ENCODE measurements at places on chromosomes 2 and 18. TPM values are rescaled to one million over a fixed set of nuclear protein-coding genes. Genes with fewer than 3 reads are reported as not detected.
A peak's percentile ranks its signal among the peaks of the same experiment; 100 is the strongest.

GRCh38 chr2:110829413-110830146, 97.2 kb downstream of the ACOXL start:
- no peaks in the 10 kb centered on the region for H3K36me3 ChIP-seq
- H3K27ac ChIP-seq, result no peak overlapping the region
- H3K27me3 ChIP-seq, result no peaks in the 10 kb centered on the region
- no peak overlapping the region for H3K4me3 ChIP-seq

The SP3 gene
- 83.7 TPM for total RNA-seq

The LIPG gene
- total RNA-seq, result 5.0 TPM

GRCh38 chr2:42742740-42743658, 20.9 kb downstream of the OXER1 start:
- no peak overlapping the region for H3K4me3 ChIP-seq
- DNase-seq, result no peak
- no peak overlapping the region for H3K27ac ChIP-seq
- H3K27me3 ChIP-seq, result no peaks in the 10 kb centered on the region

GRCh38 chr2:46072101-46072820, 224.9 kb upstream of the EPAS1 start:
- H3K4me1 ChIP-seq, result no peaks in the 10 kb centered on the region
- H3K4me3 ChIP-seq, result no peak overlapping the region
- H3K27me3 ChIP-seq, result no peaks in the 10 kb centered on the region
- H3K27ac ChIP-seq, result no peak overlapping the region
- no peak for DNase-seq
- H3K36me3 ChIP-seq, result no peaks in the 10 kb centered on the region

- DNase-seq, result no peak
- no peak overlapping the region for H3K27ac ChIP-seq
- no peaks in the 10 kb centered on the region for H3K36me3 ChIP-seq
- H3K4me3 ChIP-seq, result no peak overlapping the region
- H3K4me1 ChIP-seq, result no peaks in the 10 kb centered on the region
Observed at GRCh38 chr18:38330573-38330972, 765.0 kb upstream of the CELF4 start.

GRCh38 chr2:84965192-84965516, 5.8 kb upstream of the KCMF1 start:
- no peak for DNase-seq
- no peak overlapping the region for H3K4me3 ChIP-seq
- H3K27ac ChIP-seq, result no peak overlapping the region
- H3K36me3 ChIP-seq, result peaks cover 15% of the 10 kb centered on the region
- no peaks in the 10 kb centered on the region for H3K27me3 ChIP-seq
- H3K4me1 ChIP-seq, result peaks cover 2% of the 10 kb centered on the region

DNA sequence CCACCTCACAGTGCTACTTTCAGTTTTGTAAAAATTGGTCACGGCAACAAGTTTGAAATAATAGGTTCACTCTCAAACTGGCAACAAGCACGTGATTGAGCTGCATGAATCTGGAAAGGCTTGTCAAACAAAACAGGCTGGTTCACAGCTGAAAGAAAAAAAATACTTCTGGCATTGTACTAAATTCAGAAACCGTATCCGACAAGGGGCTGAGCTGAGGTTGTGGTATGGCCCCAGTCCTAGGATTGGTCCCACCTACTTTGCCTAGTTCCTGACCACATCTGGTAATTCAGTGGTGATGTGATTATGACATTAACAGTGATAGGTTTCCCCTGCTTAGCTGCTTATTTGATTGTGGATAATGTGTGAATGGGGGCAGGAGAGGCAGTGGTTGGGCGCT, 326.5 kb upstream of the THUMPD2 start:
- no peak overlapping the region for H3K4me3 ChIP-seq
- peaks cover 9% of the 10 kb centered on the region for H3K4me1 ChIP-seq
- no peak for DNase-seq
- no peaks in the 10 kb centered on the region for H3K27me3 ChIP-seq
- no peak overlapping the region for H3K27ac ChIP-seq

DNA sequence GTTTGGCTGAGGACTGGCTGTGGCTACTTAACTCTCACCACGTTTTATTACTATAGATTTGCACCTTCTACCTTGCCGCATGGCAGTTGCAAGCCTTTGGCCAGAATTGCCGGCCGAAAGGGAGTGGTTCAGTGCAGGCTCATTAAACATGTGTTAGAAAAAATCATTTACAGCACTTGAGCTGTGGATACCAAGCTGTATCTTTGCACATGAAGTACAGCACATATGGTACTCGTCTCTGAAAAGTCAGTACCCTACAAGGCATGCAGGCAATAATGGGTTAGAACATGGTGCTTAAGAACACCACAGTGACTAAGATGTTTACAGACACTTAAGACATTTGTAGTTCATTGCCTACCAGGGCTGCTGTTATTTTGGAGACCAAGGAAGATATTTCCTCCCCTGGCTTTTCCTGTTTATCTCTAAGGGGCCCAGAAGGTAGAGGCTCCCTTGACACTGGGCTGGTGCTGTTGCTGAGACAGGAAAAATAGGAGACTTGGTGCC, 103.1 kb downstream of the ZNF532 start:
- no peaks in the 10 kb centered on the region for H3K27me3 ChIP-seq
- H3K27ac ChIP-seq, result peak overlapping the region; percentile 36
- H3K4me1 ChIP-seq, result peaks cover 9% of the 10 kb centered on the region
- no peak overlapping the region for H3K4me3 ChIP-seq
- DNase-seq, result no peak

DNA sequence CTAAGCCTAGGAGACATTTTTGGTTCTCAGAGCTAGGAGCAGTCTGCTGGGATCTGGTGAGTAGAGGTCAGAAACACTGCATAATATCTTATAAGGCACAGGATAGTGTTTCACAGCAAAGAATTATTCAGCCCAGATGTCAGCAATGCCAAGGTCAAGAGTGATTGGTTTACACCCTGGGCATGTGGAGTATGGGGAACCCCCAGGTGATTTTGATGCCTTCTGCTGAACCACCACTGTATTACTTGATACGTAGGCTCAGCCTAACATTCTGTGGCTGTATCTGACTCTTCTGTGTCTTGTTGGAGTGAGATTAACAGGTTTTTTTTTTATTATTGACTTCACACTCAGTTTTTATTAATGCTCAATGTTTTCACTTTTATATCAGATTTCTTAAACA, 6.0 kb downstream of the DDX18 start:
- peaks cover 89% of the 10 kb centered on the region for H3K36me3 ChIP-seq
- H3K4me3 ChIP-seq, result no peak overlapping the region

GRCh38 chr2:162063281-162063680, 10.7 kb downstream of the DPP4 start:
- H3K4me3 ChIP-seq, result no peak overlapping the region
- H3K4me1 ChIP-seq, result no peaks in the 10 kb centered on the region
- no peaks in the 10 kb centered on the region for H3K36me3 ChIP-seq
- H3K27ac ChIP-seq, result no peak overlapping the region
- H3K27me3 ChIP-seq, result no peaks in the 10 kb centered on the region
- no peak for DNase-seq

- no peak overlapping the region for H3K27ac ChIP-seq
- H3K36me3 ChIP-seq, result no peaks in the 10 kb centered on the region
- H3K4me3 ChIP-seq, result no peak overlapping the region
- H3K4me1 ChIP-seq, result peaks cover 4% of the 10 kb centered on the region
- DNase-seq, result peak; percentile 43
Observed at GRCh38 chr2:16038621-16039020, 98.3 kb downstream of the MYCN start.

- H3K36me3 ChIP-seq, result no peaks in the 10 kb centered on the region
- H3K4me3 ChIP-seq, result no peak overlapping the region
- H3K4me1 ChIP-seq, result peaks cover 8% of the 10 kb centered on the region
- H3K27ac ChIP-seq, result no peak overlapping the region
Observed at GRCh38 chr2:160715428-160715827, 221.8 kb upstream of the RBMS1 start.

The HOXD1 gene
- total RNA-seq, result 2.8 TPM

The CRYGC gene
- not detected for total RNA-seq

The PSD4 gene
- total RNA-seq, result 5.1 TPM

The SLC11A1 gene
- total RNA-seq, result 0.09 TPM

The CCBE1 gene
- total RNA-seq, result 0.70 TPM

The FAP gene
- total RNA-seq, result not detected

The ANKRD30BL gene
- total RNA-seq, result not detected

The AQP4 gene
- 10.2 TPM for total RNA-seq

DNA sequence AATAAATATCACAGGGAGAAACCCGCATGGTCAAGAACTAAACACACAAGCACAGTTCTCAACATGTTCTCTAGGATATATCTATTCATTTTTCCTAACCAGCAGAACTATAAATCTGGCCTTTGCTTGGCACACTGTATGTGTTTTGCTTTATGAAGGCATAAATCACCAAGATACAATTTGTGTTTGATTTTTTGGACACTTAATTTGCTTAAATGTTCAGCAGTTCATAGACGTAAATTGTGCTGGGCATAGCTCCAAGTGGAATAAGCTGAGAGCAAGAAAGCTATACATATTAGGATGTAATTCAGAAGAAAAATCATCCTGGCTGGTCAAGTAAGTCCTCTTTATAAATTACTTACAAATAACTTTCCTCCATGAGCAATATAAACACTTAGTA, 341.5 kb upstream of the ATP5MC3 start:
- H3K27ac ChIP-seq, result no peak overlapping the region
- H3K4me3 ChIP-seq, result no peak overlapping the region
- no peak for DNase-seq
- H3K27me3 ChIP-seq, result no peaks in the 10 kb centered on the region

DNA sequence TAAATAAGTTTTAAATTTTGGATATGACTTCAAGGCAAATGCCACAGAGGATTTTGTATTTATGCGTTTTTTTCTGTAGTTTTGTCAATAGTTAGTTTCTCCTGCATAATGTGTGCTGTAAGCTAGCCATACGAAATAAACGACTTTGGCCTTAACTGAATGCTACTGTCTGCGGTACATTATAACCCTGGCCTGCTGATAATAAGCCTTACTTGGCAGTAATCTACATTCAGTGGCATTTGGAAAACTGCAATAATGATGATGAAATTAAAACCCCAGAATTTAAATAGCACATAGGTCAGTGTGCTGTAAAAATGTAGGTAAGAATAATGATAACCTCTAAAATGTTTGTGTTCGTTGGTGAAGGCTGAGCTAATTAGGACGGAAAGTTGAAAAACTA, 88.8 kb downstream of the LRP1B start:
- H3K4me3 ChIP-seq, result no peak overlapping the region
- H3K4me1 ChIP-seq, result peaks cover 2% of the 10 kb centered on the region
- no peak overlapping the region for H3K27ac ChIP-seq
- no peak for DNase-seq

The CIB4 gene
- not detected for total RNA-seq

DNA sequence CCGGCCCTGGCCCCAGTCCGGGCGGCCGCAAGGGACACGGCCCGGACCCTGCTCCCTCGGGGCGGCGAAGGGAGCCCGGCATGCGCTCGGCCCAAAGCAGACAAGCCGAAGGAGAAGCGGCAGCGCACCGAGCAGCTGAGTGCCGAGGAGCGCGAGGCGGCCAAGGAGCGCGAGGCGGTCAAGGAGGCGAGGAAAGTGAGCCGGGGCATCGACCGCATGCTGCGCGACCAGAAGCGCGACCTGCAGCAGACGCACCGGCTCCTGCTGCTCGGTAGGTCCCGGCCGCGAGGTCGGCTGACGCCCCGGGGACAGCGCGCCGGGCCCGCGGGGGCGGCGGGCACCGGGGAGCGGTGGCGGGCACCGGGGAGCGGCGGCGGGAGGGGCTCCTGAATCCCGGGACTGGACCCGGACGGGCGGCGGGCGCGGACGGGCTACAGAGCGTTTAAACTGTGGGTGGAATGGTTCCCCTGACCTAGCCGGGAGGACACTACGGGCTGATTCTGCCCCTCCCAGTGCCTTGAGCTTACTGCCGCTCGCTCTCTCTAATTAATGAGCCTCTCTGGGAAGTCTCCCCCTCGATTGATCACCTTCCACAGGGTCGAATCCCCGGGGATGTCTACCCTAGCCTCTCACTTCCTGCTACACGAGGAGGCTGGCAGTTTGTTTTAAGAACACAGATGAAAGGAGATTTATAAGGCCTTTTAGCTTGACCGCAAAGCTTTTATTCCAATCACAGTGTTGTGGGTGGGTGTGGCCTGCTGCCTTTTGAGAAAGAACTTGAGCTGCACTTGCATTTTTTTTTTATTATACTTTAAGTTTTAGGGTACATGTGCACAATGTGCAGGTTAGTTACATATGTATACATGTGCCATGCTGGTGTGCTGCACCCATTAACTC, 853 bp downstream of the GNAL start:
- no peak overlapping the region for H3K27ac ChIP-seq
- H3K4me3 ChIP-seq, result peak overlapping the region; percentile 82
- H3K27me3 ChIP-seq, result peaks cover 4% of the 10 kb centered on the region
- no peaks in the 10 kb centered on the region for H3K4me1 ChIP-seq
- DNase-seq, result peak; percentile 88
- H3K36me3 ChIP-seq, result no peaks in the 10 kb centered on the region

The STPG4 gene
- total RNA-seq, result 0.42 TPM

GRCh38 chr2:76211991-76212985, 501.6 kb upstream of the GCFC2 start:
- H3K27ac ChIP-seq, result no peak overlapping the region
- H3K36me3 ChIP-seq, result no peaks in the 10 kb centered on the region
- DNase-seq, result no peak
- peak overlapping the region; percentile 71 for H3K4me3 ChIP-seq
- H3K27me3 ChIP-seq, result no peaks in the 10 kb centered on the region

DNA sequence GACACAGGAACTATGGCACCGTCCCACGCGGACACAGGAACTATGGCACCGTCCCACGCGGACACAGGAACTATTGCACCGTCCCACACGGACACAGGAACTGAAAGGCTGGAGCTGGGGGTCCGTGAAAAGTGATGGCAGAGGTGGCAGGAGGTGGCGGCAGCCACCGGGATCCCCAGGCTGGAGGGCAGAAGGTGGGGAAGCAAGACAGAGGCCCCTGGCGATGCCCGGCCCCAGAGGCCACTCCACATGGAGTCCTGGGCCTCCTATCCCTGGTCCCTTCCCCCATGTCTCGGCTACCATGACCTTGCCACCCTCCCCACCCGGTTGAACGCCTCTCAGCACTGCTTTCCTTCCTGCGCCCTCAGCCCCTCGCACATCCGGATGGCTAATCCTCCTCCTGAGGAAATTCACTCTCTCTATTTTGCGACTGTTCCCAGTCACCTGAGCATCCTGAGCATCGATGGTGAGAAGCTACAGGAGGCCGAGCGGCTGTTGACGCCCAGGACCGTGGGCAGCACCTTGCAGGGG, 181.4 kb downstream of the TMEM18 start:
- no peaks in the 10 kb centered on the region for H3K36me3 ChIP-seq
- no peak overlapping the region for H3K4me3 ChIP-seq
- H3K27me3 ChIP-seq, result no peaks in the 10 kb centered on the region
- no peaks in the 10 kb centered on the region for H3K4me1 ChIP-seq

Data from endodermal cell (in vitro differentiated cells).